Hematopoietic multipotent progenitor cell treated with erythropoietin and hydrocortisone succinate and interleukin-3 and kit ligand, for 8 days (in vitro differentiated cells): ENCODE measurements at places on chromosomes 6 and 20.
A peak's percentile ranks its signal among the peaks of the same experiment; 100 is the strongest.

- DNase-seq: no peak
These were observed 18.8 kb downstream of the ALDH5A1 start for GRCh38 chr6:24513602-24514001.

DNA sequence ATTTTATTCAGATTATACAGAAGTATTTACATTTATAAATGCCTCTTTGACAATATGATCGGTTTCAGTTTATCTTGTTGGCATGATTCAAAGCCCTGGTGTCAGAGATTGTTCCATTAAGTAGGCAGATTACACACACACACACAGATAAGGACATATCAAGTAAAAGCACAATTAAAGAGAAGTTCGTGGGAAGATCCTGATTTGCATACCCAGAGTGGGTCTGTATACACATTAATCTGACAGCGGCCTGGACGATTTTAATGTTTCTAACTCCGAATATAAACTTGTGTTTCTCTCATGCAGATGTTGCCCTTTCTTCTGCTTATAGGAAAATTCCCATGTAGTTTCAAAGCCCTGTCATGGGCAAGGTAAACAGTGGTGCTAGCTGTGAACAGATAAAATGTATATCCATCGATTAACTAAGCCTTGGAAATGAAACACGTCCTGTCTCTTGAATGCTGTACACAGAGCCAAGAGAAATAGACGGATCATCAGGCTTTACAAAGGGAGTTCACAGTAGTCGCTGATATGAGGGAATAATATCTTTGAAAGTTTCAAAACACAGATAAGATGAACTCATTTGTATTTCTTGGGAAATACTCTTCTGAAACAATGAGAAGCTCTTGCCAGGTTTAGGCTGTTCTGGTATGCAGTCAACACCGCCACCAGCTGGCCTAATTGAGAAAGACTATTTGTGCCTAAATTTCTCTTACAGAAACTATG, 108.2 kb upstream of the GMDS start:
- peak; percentile 74 for DNase-seq

- peak; percentile 43 for DNase-seq
These were observed at the start of gene SERPINB6 for GRCh38 chr6:2971420-2972218. SERPINB6 (minus strand) TSS chr6:2971567; CDS start chr6:2959332, 12,235 bp downstream.

GRCh38 chr20:59124296-59125029, 39.2 kb upstream of the ZNF831 start:
- no peak for DNase-seq

DNA sequence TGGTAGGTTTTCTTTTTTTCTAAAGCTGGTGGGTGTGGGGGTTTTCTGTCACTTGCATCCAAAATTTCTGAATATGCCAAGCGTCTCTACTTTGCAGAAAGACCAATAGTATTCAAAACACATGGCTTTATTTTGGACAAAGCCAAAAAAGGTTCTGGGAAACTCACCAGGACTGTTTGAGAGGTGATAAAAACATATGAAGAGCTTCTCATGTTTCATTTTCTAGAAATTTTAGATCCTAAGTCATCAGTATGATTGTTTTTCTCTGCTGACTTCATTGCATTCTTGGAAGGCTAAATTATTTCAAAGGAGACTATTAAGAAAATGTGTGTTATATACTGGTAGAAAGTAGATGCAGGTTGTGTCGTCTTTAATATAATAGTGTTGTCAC, 51.3 kb downstream of the GCLC start:
- no peak for DNase-seq

DNA sequence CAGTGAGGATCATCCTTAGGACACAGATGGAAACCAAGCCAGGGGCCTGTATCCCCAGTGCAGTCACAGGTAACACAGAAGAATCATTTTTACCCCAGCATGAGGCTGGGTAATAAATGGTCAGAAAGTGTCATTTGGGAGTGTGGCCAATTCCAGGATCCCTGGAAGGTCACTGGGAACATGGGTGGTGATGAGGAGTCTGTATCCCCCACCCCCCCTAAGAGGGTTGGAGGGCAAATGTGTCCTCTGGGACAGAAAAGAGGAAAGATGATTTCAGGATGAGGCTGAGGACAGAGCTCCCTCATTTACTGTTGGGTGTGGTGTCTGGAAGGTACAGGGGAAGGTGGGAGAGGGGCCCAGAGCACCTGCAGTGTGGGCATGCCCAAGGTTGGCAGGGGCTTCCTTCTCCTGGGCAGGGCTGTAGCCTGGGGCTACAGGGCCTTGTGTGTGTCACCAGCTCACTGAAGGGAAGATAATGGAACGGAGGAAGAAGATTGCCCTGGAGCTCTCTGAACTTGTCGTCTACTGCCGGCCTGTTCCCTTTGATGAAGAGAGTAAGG, 34.5 kb downstream of the PLCG1 start:
- no peak for DNase-seq

DNA sequence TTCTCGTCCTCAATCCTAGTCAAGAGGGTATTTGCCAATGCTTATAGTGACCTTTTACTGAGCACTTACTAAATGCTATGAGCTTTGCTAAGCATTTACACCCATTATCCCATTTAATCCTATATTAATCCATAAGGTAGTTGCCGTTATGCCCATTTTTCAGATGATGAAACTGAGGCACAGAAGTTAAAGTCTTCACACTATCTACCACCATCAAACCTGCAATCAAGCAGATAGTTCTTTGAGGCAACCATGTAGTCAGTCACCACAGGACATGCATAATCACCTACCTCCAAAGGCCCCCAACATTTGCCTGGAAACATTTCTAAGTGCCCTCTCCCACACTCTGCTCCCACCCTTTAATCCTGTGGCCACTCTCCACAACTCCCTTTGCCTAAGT, 149.6 kb downstream of the LY86 start:
- no peak for DNase-seq

- DNase-seq: no peak
These were observed 64.9 kb upstream of the DDR1 start for GRCh38 chr6:30819297-30819917.

DNA sequence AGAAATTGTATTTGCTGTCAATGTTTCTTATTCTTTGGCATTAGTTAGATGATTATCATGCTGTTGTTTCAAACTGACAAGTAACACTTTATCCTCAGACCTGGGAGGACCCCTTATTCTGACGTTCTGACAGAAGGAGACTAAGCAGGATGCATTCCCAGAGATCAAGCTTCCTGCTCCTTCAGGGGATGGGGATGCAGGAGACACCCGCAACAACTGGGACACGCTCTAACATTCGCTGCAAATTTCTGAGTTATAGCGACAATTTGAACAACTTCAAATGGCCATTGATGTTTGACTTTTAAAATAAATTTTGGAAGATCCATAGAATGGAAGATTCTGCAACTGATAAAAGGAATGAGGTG, 69.0 kb upstream of the ZNF184 start:
- DNase-seq: no peak

- DNase-seq: no peak
These were observed 6.9 kb downstream of the PI3 start for GRCh38 chr20:45181639-45182038.

GRCh38 chr20:4815628-4816027, 93.9 kb downstream of the PRND start:
- no peak for DNase-seq

DNA sequence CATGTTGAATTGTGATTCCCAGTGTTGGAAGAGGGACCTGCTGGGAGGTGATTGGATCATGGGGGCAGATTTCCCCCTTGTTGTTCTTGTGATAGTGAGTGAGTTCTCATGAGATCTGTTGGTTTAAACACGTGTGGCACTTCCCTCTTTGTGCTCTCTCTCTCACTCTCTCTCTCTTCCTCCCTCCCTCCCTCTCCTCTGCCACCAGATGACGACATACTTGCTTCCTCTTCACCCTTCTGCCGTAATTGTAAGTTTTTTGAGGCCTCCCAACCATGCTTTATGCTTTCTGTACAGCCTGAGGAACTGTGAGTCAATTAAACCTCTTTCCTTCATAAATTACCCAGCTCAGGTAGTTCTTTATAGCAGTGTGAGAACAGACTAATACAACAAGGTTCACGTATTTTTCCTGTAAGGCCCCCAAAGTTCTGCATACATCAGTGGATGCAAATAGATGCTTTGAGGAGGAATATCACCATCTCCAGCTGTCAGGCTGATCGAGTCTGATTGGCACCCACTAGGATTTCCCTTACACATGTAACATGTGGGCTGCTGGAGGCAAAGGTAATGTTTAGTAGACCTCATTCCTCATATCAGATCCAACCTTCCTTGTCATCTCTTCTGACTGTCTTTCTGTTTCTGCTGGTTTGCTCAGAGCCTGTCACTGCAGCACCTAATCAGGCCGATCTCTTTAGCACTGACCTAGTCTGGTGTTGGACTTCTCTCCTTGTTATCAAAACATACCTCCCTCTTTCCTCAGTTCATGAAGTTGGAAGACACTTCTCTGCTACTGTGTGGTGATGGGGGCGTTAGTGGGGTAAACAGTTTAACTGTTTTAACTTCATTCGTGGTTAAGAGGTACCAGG, 54.3 kb upstream of the BACH2 start:
- peak; percentile 12 for DNase-seq

GRCh38 chr6:32627249-32627648, 10.0 kb upstream of the HLA-DQA1 start:
- DNase-seq: no peak

DNA sequence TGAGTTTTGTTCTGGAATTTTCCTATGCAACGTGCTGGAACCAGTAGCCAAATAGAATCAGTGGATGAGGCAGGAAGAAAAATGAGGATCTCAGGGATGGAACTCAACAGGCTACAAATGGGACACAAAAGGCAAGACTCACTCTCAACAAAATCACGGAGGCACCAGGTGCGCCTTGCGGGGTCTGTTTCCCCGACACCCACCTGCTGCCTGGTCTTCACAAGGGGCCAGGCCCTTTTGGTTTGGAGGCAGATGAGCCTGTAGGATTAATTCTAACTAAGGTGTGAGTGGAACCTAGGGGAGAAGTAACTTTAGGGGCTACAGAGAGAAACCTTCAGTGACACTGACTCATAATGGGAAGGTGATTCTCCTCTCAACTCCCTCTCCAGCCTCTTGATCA, 56.5 kb downstream of the ZNF831 start:
- no peak for DNase-seq

GRCh38 chr6:169958510-169958909, 207.1 kb downstream of the ERMARD start:
- no peak for DNase-seq

GRCh38 chr6:169250660-169251059, 3.0 kb downstream of the THBS2 start:
- no peak for DNase-seq

DNA sequence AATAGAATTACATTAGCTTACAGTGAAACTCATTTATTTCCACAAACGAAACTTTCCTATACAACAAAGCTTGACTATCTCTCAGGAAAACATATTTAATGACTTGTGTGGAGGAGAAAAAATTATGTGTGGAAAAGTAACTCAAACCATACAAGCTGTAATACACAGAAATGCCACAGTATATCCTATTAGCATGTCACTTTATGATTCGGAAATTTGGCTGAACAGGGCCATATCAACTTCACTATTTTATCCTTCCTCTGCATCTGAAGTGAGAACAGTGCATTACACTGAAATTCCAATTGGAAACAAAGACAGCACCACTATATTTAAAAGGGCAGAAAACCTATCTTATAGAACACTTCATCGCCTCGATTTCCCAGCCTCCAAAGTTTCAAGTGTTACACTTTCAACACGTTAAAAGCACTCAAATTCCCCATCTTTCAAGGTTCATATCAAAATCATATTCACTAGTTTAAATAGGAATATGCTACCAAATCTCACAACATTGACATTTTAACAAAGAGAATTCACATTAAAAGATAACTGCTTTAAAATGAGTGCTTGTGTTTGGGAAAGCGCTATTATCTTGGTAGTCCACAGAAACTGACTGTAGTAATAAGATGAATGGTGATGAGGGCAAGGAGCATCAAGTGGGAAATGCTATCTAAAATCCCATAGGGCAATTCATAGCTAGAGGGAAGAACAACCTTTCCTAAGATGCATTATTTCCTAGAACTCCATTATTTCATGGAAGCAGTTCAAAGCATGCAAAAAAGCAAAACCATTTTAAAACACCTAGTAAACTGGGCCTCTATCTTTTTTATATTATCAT, 1.8 kb downstream of the REV3L start:
- peak; percentile 40 for DNase-seq

DNA sequence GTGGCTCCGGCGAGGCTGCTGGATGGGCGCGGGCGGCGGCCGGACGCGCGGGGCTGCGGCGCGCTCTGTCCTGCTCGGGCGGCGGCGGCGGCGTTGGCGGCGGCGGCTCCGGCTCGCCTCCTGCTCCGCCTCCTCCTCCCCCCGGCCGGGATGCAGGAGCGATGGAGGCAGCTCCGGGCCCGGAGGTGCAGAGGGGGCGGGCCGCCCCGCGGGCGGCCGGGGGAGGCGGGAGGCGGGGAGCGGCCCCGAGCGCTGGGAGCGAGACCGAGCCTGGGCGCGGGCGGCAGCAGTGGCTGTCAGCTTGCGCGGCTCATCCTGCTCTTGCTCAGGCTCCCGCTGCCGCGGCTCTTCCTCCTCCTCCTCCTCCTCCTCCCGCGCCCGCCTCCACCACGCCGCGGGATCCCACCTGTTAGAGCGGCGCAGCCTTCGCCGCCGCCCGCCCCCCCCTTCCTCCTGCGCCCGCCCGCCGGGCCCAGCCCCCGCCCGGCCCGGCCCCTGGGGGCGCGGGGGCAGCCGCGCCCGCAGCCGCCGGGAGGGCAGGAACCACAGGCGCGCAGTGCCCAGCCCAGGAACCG, at the start of gene NOL4L:
Gene NOL4L, minus strand, starts transcription at position 323 of the 575 bp plus-strand sequence. CDS start 443 bp downstream, outside the sequence.
- peak; percentile 49 for DNase-seq
